Inflammatory macrophage (primary cell): ENCODE measurements at places on chromosomes 11 and 22.

DNA sequence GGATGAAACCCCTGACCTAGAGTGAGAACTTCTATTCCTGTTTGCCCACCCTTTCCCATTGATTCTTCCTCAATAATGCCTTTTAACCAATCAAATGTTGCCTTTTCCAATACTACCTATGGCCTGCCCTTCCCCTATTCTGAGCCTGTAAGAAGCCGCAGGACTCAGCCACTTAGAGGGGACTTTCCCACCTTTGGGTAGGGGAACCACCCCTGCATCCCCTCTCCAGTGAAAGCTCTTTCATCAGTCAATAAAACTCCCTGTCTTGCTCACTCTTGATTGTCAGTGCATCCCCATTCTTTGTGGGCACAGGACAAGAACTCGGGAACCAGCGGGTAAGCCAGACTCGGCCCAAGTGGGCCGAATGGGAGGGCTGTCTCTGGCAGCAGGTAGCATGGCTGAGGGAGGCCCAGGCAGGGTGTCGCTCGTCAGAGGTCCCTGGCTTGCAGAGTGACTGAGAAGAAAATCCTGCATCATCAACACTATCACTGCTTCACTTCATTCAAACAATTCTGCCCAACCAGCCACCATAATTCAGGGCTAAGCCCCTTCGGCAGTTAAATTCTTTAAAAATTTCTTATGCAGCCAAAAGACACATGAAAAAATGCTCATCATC is 30.4 kb downstream of the LDHAL6A start:
- DNase-seq, result no peak

DNA sequence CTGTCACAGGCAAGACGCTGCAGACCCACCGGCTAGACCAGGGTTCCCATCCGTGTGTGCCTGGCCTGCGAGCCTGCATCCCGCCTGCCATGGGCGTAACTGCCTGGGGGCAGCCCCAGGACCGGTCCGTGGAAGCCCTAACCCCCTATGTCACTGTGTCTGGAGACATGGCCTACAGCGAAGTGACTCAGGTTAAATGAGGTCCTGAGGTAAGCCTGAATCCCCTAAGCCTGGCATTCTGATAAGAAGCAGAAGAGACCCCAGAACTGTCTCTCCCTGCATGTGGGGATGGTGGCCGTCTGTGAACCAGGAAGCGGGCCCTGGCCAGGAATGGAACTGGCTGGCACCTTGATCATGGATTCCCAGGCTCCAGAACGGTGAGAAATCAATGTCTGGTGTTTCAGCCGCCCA is 570.1 kb downstream of the BRD1 start:
- no peak for DNase-seq

DNA sequence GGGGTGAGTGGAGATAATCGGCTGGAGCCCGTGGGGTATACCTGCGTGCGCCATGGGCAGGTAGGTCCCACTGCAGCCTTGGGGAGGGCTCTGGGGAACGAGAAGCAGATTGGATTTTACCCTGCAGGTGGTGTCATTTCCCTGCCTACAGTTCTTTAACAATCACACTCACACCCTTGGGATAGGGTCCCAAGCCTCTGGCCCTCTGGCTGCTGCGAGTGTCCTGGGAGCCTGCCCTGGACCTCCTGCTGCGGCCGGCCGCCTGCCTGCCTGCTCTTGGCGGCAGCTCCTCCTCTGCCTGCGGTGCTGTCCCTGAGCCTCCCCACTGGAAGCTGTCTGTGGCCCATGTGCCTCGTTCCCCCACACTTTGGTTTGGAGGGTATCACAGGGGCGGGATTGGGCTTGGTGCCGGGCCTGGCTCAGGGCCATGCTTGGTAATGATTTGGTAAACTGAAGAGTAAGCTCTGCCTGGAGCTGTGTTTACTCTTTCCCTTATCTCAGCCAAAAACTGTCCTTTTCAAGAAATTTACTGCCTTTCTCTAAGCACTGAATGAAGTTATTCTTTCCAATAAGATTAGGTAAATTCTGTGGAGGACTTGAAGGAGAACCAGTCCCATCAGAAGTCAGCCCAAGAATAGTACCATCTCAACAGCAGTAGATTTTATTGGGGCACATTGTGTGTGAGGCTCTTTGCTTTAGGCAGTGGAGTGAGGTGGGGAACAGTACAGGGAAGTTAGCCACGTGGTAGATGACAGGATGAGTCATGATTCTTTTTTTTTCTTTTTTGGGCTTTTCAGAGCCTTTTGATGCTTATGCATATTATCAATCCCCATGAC is 53.7 kb downstream of the TBC1D22A start:
- peak; percentile 61 for DNase-seq

DNA sequence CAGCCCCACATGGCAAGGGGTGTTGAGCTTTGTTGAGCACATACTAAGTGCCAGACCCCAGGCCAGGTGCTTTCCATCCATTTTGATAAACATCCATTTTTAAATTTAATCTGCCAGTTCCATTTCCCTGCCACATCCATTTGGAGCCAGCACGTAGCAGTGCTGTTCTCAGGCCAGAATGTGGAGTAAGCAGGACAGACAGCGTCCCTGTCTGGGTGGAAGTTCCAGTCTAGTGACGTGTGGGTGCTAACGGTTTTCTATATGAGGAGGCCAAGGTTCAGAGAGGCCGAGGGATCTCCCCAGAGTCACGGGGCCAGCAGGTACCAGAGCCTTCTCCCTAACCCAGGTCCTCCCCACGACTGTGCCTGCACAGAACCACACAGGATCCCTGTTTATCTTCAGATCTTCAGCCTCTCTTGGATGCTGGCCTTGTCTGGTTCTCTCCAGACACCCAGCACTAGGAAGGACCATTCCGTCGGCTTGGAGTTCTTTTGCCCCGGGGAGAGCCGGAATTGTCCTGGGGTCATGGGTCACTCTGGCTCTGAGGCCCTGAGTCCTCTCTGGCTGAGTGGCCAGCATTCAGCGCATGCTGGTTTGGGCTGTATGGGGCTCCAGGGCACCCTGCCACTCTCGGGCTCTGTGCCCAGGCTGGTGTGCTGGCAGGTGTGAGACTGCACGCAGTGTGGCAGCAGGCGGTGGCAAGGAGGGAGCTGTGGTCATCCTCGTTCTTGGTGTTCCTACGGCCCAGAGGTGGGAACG is 63.6 kb upstream of the PPARA start:
- DNase-seq, result no peak

DNA sequence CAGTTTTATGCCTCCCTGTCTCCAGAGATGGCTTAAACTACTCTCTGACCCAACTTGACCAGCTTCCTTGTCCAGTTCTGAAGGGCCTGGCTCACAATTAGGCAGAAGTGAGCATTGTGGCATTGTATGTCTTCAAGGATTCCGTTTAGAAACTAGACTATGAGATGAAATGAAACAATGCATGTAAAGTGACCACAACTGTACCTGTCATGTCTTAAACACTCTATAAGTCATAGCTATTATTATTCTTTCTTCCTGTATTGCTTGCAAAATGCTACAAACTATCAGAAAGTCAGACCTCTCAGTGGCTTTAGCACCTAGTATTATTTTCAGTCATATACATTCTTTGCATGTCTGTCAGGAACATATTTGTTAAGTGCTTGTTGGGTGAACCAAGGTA is 127.9 kb upstream of the MTMR2 start:
- no peak for DNase-seq

DNA sequence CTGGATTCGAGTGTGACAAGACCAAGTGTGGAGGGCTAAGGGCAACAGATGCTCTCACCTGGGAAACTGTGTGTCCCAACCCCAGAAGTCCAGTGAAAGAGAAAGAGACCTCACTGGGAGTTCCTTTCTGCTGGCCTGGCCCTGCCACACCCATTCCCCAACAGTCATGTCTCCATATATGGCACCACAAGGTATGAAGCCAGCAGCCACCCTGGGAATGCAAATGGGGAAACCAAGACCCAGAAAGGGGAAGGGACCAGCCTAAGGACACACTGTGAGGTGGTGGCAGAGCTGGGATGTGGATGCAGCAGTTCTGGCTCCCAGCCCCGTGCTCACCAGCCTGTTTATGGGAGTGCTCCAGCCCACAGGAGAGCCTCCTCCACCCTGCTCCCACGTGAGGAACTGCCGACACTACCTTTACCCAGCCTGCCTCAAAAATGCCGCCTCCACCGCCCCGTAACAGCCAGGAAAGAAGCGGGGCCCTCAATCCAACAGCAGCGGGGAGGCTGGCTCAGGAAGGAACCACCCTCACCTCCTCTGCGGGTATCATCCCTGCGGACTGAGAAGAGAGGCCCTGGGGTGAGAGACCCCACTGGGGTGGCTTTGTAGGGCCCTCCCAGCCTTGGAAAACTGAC is 12.6 kb downstream of the LMO1 start:
- DNase-seq, result no peak

DNA sequence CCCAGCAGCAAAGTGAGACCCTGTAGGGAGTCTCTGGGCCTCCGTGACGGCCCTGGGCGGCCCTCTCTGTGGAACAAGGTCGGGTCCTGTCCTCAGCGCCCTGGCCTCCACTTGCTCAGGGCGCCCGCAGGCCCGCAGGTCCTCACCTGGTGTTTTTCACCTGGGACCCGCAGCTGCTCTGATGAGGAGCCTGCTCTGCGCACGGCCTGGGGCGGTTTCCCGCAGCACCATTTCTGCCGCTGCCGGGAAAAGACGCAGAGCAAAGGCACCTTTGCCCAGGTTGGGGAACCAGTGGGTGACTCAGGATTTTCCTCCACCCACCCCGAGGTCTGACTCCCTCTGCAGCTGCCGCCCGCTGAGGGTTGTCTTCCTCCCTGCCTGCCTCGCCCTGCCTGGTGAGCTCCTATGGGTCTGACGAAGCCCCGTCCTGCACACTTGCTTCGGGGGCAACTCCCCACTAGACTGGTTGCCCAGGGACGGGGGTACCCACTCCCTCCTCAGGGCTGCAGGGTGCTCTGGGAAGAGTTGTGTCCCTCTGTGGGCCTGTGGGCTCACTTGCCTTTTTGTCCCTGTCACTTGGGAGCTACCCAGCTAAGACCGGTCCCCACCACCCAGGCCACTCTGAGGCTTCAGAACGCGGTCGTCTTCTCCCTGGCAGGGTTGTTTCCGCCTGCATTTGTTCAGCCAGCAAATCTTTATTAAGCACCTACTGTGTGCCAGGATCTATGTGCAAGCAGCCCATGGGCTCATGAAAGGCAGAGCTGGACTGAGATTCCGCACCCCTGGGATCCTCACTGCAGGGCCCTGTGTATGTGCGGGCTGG is 89.5 kb downstream of the KCNQ1 start:
- peak; percentile 30 for DNase-seq

- DNase-seq, result no peak
These were observed 14.8 kb downstream of the PLAAT3 start for GRCh38 chr11:63599211-63600122.

GRCh38 chr11:57405271-57405860 is 14.9 kb upstream of the PRG2 start:
- peak; percentile 59 for DNase-seq

DNA sequence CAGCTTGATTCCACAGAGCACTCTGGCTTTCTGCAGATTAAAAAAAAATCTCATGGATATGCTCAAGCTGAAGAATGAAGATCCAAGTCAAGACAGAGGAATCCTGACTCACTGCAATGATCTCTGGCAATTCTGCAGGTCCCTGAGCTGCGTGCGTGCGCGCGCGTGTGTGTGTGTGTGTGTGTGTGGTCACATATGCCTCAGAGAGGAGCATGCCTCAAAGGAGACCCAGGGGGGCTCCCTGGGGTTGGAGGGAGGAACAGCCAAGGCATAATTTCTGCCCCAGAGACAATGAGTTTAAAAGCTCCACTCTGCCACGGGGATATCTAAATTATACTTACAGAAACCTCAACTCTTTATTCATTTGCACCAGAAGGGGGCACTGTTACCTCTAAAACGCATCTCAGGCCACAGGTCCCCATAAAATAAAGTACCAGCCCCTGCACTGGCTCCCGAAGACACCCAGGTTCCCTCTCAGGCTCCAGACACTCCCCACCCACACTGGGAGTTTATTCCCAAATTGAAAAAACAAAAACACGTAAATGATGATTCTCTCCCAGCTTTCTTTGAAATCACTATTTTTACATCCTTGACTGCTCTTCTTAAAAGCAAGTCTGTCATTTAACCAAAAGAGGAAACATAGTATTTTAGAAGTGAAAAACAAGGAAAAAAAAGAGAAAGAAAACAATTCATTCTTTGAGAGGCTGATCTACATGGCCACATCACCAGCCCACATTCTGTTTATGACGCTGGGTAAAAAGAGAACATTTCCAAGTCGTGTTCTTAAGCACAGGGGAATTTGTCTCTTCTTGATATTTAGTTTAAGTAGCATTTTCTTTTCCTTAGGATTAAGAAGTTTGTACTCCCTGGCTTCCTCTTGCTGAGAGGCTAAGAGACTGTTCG is 401.0 kb downstream of the LARGE1 start:
- peak; percentile 6 for DNase-seq

DNA sequence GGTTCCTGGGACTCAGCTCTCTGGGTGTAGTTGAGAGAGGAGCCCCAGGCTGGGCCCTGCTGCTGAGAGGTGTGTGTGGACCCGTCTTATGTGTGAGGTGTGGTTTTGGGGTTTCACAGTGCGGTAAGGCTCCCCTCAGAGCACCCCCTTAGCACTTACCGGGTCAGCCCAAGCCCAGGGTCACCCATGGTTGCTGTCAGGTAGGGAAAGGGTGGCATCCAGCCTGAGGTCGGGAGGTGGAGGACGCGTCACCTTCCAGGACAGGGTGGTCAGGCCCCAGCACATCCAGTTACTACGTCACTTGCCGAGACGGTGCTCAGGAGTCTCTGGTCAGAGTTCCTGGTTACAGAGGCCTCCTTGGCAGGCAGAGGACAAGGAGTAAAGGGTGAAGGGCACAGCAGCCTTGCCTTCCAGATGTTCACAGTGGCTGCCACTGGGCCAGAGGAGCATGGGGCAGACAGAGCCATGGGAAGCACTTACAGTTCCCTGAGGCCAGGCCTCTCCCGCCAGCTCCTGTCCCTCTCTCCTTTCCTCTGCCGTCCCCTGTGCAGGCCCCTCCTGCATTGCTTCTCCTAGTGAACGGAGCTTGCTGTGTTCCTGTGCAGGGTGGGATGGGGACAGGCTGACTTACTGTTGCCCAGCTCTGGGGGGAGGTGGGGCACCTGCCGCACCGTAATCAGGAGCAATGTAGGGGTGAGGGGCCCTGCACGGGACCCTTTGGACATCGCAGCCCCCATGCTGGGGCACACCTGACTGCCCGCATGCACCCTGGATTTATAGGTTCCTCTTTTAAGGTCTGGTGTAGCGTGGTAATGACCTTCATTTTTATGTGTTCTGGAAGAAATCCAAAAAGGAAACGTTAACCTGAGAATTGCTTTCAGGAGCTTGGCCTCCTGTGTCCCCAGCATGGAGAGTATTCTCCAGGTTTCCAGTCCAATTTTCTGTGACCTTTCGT is 285.9 kb downstream of the TBC1D22A start:
- DNase-seq, result no peak

- no peak for DNase-seq
These were observed 132.1 kb upstream of the BLID start for GRCh38 chr11:122248131-122248530.

GRCh38 chr11:129382583-129382982 is 6.9 kb downstream of the BARX2 start:
- DNase-seq, result no peak

- DNase-seq, result no peak
These were observed 80.6 kb upstream of the RTL6 start for GRCh38 chr22:44578516-44579230.

DNA sequence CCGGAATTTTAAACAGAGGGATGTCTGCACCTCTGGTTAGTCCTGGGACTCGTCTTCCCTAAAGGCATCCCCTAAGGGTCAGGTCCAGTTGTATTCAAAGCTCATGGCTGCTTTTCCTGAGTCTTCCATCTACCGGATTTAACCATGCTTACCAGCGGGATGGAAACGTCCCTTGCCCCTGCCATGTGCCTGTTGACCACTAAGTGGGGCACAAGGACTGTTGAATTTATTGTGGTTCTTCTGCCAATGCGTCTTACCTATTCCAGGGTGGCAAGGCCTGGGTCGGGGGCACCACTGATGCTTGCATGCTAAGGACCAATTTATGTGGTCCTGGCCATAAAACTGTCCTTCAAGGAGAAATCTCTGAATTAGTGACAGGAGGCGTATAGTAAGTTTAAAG is 25.6 kb downstream of the ANKRD42 start:
- DNase-seq, result no peak
